NK-92 treated with Interleukin-12 subunit alpha and Interleukin-12 subunit beta, amount 100 ng/mL, for 24 hours (cell line): ENCODE measurements at places on chromosomes 6 and 20.

- no peak for DNase-seq
Observed at GRCh38 chr20:38498909-38499308, 26.3 kb downstream of the RALGAPB start.

GRCh38 chr20:1934156-1934555, 38.9 kb downstream of the SIRPA start:
- DNase-seq, result no peak

- no peak for DNase-seq
Observed at GRCh38 chr6:116397914-116398313, 27.2 kb downstream of the DSE start.

GRCh38 chr6:74717591-74717990, 488.3 kb downstream of the COL12A1 start:
- no peak for DNase-seq

- no peak for DNase-seq
Observed at GRCh38 chr6:53294095-53294494, 54.7 kb downstream of the ELOVL5 start.

GRCh38 chr20:23540624-23541023, 27.7 kb downstream of the CST9L start:
- DNase-seq, result no peak

GRCh38 chr6:30394139-30394538, 49.2 kb downstream of the RPP21 start:
- DNase-seq, result no peak

- no peak for DNase-seq
Observed at GRCh38 chr6:25089442-25089841, 153.7 kb upstream of the RIPOR2 start.

GRCh38 chr6:149896491-149896890, 1.4 kb downstream of the RAET1E start:
- DNase-seq, result peak; percentile 15

DNA sequence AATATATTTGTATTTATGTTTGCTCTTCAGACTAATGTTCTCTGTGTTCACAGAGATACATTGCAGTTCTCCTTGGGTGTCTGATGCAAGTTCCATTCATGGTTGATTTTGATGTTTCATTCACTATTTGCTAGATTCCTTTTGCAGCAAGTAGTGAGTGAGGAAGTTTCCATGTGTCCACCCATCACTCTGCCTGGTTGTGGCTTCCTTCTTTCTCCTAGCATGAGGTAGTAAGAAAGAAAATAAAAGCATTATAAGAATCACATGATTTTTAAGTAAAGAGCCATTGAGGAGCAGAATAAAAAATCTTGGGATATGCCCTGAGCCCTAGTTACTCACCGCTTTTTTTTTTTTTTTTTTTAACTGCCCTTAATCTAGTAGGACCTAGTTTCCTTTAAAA, 8.7 kb downstream of the SASH1 start:
- no peak for DNase-seq

DNA sequence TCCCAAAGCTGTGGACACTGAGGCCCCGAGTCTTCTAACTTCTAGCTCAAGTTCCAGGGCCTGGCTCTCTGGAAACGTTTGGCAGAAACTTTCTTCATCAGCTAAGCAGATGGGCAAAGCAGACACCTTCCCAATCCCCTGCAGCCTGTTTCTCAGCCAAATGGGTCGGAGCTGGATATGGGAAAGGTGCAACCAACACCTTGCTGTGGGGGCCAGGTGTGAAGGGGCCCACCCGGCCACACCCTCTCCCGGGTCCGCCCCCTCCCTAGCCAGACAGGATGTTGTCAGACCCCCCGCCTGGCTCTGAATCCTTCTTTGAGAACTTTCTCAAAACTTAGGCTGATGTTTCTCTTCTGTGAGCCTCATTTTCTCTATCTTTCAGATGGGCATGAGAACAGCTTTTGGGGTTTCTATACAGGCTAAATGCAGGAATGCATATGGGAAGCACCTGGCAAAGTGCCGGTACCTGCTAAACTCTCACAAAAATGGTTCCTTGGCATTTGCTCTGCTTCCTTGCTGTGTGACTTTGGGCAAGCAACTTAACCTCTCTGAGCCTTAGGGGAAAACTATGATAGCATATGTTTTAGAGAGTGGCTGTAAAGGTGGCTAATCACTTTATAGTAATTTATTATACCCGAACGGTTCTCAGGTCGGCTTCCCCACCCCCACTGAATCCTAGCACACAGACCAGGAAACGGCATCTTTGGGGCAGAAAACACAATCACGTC, 1.8 kb downstream of the SNAI1 start:
- no peak for DNase-seq

GRCh38 chr6:158476389-158476788, 83.5 kb upstream of the TMEM181 start:
- DNase-seq, result no peak

- no peak for DNase-seq
Observed at GRCh38 chr6:36933102-36933501, 21.4 kb upstream of the PI16 start.

GRCh38 chr6:167933290-167933689, 64.2 kb upstream of the KIF25 start:
- DNase-seq, result no peak

DNA sequence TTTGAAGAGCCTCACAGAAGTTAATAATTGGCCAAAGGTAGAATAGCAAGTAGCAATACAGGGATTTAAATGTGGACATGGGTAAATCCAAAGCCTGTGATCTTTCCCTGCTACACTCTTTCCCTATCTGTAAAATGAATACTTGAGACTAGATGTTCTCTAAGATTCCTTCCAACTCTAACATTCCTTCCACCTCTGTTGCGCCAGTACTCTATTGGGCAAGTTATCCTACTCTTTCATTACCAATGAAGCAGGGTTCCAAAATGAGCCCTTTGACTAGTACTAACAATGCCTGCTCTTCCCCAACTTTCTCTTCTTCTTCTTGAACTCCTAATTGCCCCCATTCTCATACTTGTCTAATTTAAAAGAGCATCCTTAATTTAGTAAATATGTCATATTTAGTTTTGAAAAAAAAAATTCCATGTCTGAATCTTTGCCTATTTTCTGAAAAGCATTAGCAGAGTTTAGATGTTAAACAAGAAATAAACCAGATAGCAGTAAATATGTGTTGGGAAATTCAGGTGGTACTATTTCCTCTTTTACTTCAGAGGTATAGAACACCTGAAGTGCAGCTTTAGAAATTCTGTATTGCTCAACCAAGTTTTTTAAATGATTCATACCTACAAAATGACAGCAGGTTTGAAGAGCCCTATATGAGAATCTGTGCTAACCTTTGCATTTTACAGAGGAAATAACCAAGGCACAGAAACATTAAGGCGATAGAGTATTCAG, 35.1 kb upstream of the RSPO3 start:
- no peak for DNase-seq

DNA sequence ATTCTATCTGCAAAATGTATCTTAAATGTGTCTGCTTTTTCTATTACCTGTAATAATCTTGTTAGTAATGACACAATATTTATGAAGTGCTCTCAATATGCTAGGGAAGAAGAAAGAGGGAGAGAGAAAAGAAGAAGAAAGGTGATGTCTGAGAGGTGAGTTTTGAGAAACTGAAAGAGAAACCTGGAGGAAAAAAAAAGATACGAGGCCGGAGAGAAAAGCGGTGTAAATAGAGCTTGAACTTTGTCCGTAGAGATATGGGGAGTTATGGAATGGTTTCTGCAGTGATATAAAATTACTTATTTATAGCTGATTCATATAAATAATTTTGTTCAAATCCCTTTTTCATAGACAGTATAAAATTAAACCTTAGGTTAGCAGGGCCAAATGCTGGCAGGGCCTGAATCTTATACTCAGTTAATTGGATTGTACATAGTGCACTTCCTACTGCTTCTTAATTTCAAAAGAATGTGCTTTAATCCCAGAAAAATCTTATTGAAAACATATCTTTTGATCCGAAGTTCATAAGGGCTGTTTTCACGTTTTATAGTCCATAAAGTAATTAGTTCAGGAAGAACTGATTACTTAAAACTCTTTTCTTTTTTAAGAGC, 43.0 kb downstream of the MYB start:
- DNase-seq, result no peak

- DNase-seq, result no peak
Observed at GRCh38 chr6:136401749-136402148, 112.1 kb upstream of the BCLAF1 start.
